AG09309 (cell line): ENCODE measurements at places on chromosomes 4 and X.

GRCh38 chr4:183621875-183622274 is 37.1 kb downstream of the RWDD4 start:
- no peak for DNase-seq

- no peak for DNase-seq
Observed at GRCh38 chrX:49879656-49880277, 483 bp downstream of the USP27X start.

GRCh38 chrX:6574762-6575161 is 39.8 kb upstream of the VCX3A start:
- no peak for DNase-seq

DNA sequence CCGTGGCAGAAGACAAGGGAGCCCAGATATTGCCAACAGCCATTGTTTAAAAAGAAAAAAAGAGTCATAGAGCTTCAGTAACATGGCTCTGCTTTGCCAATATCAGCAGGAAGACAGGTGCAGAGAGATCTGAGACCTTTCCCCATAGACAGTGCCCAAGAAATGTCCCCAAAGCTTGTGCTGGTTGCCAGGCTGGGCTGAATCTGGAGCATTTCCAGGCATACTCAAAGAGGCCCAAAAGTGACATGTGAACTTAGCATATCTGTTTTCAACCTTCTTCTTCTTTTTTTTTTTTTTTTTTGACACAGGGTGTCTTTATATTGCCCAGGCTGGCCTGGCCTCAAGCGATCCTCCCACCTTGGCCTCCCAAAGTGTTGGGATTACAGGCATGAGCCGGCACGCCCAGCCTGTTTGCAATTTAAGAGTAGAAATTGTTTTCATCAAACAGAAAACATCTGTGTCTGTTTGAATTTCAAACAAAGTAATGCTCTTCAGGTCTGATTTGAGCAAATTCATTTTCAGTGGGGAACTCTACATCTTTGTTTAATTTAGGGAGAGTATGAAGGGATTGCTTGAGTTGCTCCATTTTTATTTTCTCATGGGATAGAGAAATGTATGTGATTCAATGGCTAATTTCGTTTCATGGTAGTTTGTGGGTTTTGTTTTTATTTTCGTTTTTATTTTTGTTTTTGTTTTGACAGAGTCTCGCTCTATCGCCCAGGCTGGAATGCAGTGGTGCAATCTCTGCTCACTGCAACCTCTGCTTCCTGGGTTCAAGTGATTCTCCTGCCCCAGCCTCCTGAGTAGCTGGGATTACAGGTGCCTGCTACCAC is 56.6 kb upstream of the RBM47 start:
- no peak for DNase-seq

DNA sequence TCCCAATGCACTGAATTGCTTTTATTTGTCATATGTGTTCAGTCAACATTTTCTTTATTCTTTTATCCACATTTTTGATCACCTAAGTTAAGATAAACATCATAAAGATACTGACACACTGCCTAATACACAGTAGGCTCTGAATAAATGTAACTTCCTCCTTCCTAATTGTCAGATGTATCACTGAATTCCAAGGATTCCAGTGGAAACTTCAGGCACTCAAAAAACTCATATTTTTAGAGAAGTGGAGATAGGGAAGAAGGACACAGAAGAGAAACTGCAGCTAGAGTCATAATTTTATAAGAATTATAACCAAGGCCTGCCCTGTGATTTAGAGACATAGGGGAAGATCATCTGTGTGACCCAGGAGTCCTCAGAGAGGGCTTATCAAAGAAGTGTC is 753.3 kb downstream of the ADGRL3 start:
- no peak for DNase-seq

DNA sequence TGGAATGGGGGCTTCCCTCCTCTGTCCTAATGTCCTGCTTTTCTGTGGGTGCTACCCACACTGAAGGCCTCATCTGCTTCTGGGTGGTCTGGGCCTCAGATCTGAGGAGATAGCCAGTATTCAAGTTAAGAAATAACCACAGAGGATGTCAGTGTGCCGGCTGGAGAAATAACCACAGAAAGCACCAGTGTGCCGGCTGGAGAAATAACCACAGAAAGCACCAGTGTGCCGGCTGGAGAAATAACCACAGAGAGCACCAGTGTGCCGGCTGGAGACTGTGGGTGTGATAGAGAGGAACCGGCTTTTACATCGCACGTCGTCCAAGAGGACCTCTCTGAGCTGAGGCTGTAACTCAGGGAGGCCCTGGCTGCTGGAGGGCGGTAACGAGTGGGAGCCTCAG is 65.7 kb upstream of the PSAPL1 start:
- no peak for DNase-seq

GRCh38 chr4:105191621-105192210 is 45.0 kb downstream of the TET2 start:
- no peak for DNase-seq

GRCh38 chr4:183323295-183323694 is 1.1 kb upstream of the CLDN24 start:
- DNase-seq = no peak

GRCh38 chr4:2792711-2793585 is at the start of gene SH3BP2:
Gene SH3BP2, plus strand, starts transcription at chr4:2793085. Its CDS starts 27,533 bp downstream, at chr4:2820618.
- no peak for DNase-seq

DNA sequence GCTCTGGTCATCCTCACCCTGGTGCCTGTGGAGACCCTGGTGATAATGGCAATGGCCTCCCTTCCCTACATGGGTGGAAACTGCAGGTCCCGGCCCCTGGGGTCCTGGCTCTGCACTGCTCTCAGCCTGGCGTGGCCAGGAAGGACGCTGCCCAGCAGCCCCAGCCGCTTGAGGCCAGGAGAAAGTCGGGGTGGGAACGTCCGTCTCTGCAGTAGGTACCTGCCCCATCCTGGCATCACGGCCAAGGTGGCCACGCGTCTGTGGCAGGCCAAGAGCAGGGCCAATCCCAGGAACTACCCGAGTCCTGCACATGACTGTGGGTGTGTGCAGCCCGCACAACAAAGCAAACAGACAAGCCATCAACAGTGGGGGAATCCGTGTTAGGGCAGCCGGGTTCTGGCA is 33.8 kb downstream of the FGFRL1 start:
- DNase-seq = no peak

- DNase-seq = no peak
Observed at GRCh38 chr4:110290511-110290910, 92.1 kb upstream of the ELOVL6 start.

DNA sequence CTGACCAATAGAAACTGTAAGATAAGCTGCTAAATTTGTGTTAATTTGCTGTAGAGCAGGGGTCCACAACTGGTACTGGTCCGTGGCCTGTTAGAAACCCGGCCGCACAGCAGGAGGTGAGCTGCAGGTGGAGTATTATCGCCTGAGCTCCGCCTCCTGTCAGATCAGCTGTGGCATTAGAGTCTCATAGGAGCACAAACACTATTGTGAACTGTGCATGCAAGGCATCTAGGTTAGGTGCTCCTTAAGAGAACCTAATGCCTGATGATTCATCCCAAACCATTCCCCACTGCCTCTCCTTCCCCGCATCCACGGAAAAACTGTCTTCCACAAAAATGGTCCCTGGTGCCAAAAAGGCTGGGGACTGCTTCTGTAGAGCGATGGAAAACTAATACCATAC is 19.7 kb downstream of the FBXW7 start:
- DNase-seq = no peak
